ENCODE measurements at places on chromosomes 3 and 15.
A peak's percentile ranks its signal among the peaks of the same experiment; 100 is the strongest.

GRCh38 chr15:49178497-49178896, 8.4 kb downstream of the GALK2 start:
- DNase-seq = no peak

- no peak for DNase-seq
Measured at GRCh38 chr3:188581792-188582191, 427.8 kb downstream of the LPP start.

GRCh38 chr3:48562367-48563095, 1.1 kb downstream of the UCN2 start:
- DNase-seq = no peak

GRCh38 chr3:193236599-193236998, 4.4 kb upstream of the PLAAT1 start:
- DNase-seq = no peak

DNA sequence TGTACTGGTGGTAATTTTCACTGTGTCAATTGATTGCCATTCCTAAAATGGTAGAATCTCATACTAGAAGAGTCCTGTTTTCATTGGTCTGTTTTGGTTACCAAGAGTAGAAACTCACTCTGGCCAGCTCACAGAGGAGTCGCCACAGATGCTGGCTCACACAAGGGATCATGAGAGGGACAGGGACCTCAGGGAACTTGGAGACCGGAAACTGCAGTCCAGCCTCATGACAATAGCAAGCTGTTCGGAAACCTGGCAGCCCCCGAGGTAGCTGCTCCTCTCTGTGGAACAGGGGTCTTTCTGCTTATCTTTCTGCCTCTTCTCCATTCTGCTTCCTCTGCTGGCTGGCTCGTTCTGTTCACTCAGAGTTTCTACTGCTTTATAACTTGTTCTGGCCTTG, 192.9 kb downstream of the PLCL2 start:
- no peak for DNase-seq

- DNase-seq = peak; percentile 57
Measured at GRCh38 chr15:84878504-84878903, 6.0 kb upstream of the SLC28A1 start.

GRCh38 chr3:131550562-131551465, 48.0 kb upstream of the MRPL3 start:
- no peak for DNase-seq

- no peak for DNase-seq
Measured at GRCh38 chr3:168806871-168807270, 711.1 kb upstream of the GOLIM4 start.

DNA sequence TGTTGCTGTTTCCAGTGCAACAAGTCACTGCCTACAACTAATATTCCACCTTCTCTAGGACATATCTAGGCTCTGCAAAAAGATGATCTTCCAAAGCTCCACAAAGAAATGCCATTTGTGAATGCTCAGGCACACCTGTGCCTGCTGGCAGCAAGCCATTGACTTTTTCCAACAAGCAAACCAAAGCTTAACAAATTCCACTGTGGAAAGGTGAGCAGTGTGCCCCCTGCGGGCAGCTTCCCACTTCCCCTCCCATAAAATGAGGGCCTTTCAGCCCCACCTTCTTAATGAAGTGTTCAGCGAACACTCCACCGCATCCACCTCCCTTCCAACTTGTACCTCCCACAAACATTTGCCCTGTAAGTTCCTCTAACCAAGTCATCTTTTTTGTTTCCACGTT, 157.5 kb upstream of the SLC24A5 start:
- DNase-seq = no peak

GRCh38 chr3:15903164-15903563, 105.4 kb upstream of the ANKRD28 start:
- DNase-seq = peak; percentile 18

- peak; percentile 69 for DNase-seq
Measured at GRCh38 chr15:57224664-57225063, 151.6 kb upstream of the CGNL1 start.

- no peak for DNase-seq
Measured at GRCh38 chr15:88681610-88682221, 42.9 kb downstream of the ISG20 start.

DNA sequence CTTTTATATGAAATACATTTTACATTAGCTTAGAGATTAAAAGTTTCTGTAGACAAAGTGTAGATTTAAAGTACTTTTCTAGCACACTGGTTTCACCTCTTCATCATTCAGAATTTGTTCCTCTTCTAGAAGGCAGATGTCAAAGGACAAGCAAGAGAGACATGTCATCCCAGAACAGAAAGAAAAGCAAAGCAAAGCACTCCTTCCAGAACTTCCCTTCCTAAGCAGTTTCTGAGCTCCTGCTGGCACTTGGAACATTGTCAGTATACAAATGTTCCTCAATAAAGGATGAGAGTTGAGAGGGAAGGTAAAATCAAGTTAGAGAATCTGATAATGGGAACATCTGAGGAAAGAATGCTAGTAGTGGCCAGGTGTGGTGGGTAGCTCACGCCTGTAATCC, 26.2 kb downstream of the TMOD3 start:
- DNase-seq = no peak

DNA sequence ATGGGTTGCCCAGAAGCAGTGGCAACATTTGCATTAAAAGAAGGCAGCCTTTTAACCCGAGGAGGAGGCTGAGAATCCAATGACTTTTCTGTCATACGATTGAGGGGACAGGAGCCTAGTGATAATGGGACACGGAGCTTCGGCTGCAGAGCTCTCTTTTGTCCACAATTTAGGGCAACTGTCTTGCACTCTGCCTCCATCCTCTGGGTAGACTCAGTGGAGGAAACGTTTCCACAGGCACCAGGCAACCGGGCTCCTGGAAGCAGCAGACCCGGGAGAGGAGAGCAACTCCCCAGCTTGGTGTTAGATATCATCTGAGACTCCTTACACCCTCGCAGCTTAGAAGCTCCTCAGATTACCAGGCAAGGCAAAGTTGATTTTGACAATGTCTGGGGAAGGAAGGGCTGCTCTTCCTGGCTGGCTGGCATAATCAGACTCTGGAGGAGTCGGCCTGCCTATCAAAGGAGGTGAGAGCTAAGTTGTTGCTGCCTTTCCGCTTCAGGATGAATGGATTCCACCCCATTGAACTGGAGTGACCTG, 43.5 kb upstream of the RNU6-1 start:
- DNase-seq = no peak

DNA sequence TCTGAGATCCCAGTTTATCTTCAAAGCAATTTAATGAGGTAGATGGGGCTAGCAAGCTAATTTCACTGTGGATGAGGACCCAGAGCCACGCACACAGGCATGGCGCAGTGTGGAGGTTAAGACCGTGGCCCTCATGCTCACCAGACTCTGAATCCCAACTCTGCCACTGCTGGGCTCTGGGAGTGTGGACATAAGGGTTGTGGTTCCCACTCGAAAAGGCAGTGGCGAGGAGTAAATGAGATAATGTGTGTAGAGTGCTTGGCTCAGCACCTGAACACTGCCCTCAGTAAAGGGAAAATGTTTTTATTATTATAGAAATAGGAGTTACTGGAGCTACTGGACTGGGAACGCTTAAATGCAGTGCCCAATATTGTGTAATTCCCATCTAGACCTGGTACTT, 243.5 kb upstream of the TPM1 start:
- DNase-seq = no peak

GRCh38 chr3:61425356-61425755, 136.0 kb upstream of the PTPRG start:
- DNase-seq = no peak

DNA sequence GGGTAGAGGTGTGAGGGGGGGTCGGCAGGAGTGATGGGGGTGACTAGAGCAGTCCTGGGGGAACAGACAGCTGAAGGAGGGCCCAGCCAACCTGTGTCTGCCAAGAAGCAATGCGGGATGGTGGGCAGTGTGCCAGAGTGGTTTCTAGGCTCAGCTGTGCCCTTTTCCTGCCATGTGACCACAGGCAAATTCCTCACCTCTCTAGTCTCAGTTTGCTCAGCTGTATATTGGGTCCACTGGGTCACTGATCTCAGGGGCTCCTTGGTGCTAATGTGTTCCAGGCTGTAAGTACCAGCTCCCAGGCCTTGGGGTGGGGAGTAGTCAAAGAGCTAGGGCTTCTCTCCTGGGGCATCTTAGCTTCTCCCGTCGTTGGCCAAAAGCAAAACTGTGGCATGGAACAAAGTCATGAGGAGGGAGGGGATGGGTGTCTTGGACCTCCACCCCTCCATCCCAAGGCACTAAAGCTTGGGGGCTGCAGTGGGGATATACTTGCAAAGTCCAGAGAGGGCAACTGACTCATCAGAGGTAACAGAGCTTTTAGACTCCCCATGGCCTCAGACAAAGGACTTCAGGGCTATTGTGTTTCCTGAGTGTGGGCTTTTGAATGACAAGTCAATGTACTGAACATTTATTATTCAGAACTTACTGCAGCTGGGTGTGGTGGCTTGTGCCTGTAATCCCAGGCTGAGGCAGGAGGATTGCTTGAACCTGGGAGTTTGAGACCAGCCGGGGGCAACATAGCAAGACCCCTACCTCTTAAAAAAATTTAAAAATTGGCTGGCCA, 20.9 kb downstream of the SMAD6 start:
- no peak for DNase-seq

DNA sequence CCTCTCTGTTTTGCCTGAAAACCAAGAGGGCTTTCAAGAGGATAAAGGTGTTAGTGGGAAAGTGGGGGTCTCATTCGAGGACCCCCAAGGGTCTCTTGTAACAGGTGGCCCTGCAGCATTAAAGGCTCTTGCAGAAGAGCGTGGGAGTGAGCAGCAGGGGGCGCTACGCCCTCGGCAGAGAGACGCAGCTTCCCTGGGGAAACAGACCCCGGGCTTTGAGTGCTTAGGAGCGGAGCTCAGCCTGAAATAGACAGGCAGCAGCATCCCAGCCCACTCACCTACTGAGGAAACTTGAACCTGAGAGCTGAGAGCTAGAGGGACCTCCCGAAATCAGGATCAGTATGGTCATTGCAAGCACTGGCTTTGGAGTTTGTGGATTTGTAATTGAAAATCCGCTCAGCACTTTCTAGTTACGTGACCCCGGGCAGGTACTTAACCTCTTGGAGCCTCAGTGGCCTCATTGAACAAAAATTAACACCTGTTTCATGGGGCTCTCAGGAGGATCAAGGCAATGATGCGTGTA, 25.7 kb downstream of the RPLP1 start:
- peak; percentile 44 for DNase-seq

GRCh38 chr3:154123906-154124305, 2.7 kb downstream of the ARHGEF26 start:
- DNase-seq = peak; percentile 11

DNA sequence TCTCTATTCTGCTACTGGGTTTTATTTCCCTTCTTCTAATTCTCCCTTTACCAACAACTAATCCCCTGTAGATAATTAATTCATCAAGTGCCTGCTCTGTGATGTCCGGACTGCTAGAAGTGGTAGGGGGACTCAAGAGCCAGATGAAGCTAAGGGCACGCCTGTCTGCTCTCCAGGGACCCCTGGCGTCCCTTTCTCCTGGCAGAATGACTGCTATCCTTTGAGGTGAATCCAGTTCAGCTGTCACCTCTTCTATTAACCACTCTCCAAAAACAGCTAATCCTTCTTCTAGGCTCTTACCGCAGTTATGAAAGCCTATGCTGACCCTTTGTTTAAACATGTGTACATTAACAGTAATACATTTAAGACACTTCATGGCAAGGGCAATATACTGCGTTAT, 1.4 kb upstream of the CHRNA7 start:
- no peak for DNase-seq

- DNase-seq = no peak
Measured at GRCh38 chr3:140250010-140250855, 315.2 kb downstream of the CLSTN2 start.

DNA sequence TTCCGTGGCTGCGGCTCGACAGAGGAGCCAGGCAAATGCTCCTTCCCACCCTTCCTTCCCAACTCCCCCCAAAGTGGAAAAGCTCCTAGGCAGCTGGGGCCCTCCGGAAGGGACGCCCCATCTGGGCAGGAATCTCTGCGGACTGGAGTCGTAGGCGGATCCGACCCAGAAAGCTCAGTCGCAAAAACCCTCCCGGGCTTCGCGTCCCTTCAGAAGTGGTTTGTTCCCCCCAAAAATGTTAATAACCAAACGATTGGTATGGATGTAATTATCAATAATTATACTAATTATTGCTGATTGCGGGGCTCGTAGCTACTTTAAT, 3.8 kb downstream of the RNU6-1 start:
- peak; percentile 39 for DNase-seq

DNA sequence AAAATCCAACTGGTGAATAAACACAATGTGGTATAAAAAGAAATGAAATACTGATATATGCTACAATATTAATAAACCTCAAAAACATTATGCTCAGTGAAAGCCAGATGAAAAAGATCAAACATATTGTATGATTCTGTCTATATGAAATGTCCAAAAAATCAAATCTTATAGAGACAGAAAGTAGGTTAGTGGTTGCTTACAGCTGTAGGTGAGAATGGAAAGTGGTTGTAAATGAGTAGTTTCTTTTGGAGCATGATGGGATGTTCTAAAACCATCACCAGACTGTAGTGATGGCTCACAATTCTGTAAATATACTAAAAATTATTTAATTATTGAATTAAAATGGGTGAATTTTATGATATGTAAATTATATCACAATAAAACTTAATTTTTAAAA, 58.4 kb downstream of the SENP7 start:
- DNase-seq = no peak

DNA sequence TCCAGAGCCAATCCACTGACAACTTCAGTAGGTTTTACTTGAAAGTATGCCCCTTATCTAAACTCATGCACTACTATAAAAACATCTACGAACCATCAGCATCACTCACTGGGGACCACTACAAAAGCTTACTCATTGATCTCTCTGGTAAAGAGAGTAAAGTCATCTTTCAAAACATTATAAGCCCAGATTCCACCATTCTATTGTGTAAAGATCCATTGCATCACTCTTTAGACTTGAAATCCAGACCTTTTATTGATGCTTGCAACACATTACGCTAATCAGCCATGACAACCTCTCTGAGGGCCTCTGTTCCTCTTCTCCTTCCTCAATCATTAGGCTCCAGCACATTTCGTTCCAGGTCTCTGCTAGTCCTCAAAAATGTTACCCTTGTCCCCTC, 248.9 kb upstream of the WNT5A start:
- no peak for DNase-seq

DNA sequence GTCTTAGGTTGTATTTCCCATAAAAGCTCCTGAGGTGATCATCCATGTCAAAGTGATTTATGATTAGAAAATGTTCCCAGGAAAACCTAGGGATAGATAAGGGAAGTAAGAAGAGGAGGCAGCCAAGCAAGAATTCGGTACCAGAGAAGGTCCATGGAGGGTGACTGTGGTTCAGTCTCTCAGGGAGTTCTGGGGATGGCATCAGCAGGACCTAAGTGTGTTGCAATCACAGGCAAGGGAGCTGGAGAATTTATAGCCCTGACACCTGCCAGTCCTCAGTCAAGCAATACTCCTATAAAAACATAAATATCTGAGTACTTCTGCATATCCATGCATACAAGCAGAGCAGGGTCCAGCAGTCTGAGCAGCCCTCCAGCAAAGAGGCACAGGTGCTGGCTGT, 95.6 kb upstream of the TOPAZ1 start:
- no peak for DNase-seq

- no peak for DNase-seq
Measured at GRCh38 chr3:98793971-98794370, 30.8 kb downstream of the ST3GAL6 start.

- no peak for DNase-seq
Measured at GRCh38 chr15:56241374-56242105, 2.1 kb downstream of the RFX7 start.

GRCh38 chr3:58560771-58561311, 16.4 kb downstream of the FAM107A start:
- peak; percentile 98 for DNase-seq

Measured in EL (cell line).